Activated T-cell treated with anti-CD3 and anti-CD28 coated beads, Interleukin-2, amount 50 U/mL, for 4 hours (primary cell): ENCODE measurements at places on chromosomes 1 and 21. TPM values are rescaled to one million over a fixed set of nuclear protein-coding genes. Genes with fewer than 3 reads are reported as not detected.

- no peak for DNase-seq
Measured at GRCh38 chr1:56910441-56910985, 55.3 kb downstream of the C8B start.

- no peak for DNase-seq
Measured at GRCh38 chr1:92065042-92065441, 10.2 kb downstream of the SETSIP start.

- no peak for DNase-seq
Measured at GRCh38 chr21:44390886-44391285, 37.5 kb downstream of the TRPM2 start.

DNA sequence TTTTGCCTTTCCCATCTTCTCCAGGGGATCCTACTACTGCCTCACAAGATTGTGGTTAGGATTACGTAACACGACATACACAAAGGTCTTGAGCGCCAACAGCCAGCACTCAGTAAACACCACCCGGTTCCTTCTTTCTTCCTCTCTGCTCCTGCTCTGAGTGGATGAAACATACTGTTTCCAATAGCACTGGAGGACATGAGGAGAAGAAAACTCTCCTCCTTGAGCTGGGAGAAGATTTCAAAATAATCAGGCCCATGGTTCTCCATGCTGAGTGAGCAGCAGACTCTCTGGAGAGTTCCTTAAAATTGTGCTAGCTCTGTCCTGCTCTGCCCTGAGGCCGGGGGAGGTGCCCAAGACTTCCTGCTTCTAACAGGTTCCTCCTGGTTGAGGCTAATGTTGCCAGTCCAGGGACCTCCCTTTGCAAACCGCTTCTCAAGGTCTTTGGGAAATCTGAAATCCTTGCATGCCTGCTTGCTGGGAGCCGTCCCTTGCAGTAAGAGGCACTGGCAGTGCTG lies 29.4 kb upstream of the MX1 start:
- DNase-seq = no peak

DNA sequence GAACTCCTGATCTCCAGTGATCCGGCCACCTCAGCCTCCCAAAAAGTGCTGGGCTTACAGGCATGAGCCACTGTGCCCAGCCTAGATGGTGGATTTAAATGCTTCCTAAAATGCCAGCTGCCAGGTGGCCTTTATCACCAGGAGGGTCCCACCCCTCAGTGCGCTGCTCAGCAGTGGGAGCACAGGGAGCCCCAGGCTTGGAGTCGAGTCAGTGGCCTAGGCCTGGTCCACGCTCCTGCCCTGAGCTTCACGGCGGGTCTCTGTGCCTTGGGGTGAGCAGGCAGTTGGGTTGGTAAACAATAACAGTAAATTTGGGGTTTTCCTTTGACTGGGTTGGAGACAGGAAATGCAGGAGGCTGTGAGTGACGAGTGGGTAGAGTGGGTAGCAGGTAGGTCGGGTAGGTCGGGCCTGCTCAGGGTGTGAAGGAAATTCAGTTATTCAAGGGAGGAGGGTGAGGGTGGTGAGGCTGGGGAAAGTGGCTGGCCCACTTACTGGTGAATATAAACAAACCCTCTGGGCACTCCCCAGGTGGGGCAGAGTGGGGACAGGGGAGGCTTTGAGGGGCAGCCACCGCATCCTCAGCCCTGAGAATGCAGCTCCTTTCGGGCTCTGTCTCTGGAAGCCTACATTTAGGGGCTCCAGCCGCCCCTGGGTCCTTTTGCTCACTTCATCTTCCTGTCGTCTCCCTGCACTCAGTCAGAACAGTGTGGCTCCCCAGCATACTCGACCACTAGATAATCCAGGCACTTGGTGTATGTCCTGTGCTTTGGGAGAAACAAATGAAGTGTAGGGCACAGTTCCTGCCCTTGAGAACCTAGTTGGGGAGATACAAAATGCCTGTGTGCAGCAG lies 33.5 kb upstream of the IL19 start:
- peak; percentile 59 for DNase-seq

DNA sequence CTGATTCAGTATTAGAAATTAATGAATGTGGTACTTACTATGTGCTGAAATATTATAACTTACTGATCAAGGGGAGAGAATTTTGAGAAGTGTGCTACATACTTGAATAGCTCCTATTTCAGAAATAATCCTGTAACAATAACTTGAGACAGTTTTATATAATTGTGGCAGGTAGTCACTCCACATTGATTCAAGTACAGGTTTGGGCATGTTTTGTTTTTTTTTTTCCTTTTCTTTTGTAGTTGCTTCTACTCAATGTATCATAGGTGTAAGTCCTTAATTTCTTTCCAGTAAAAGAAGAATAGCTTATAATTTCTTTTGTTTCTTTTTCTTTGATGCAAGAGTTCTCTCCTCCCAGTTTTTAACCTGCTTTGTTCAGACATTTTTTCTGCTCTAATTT lies 86.1 kb upstream of the ADGRL2 start:
- DNase-seq = no peak

- DNase-seq = peak; percentile 36
Measured at GRCh38 chr1:25020851-25021590, 90.9 kb upstream of the RUNX3 start.

DNA sequence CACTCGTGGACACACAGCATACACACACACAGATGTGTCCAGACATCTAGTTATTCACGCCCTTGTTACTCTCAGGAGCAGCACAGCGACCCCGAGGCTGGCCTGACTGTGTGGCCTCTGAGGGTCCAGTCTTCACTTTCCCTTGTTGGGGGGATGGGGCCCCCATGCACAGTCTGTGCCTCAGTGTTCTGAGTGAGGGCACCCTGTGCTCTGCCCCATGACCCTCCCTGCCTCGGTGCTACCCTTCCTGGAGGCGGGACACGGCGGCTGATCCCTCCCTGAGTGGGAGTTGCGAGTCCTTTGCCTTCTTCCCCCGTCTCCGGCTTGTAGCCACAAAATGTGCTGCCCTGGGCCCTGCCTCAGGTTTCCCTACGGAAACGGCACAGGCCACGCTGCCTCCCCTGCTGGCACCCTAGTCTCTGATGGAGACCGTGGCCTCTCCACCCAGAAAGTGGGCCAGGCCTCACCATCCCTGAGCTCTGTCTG lies 8.6 kb downstream of the CSTB start:
- DNase-seq = no peak

- DNase-seq = no peak
Measured at GRCh38 chr1:203178821-203179666, 3.4 kb upstream of the MYBPH start.

DNA sequence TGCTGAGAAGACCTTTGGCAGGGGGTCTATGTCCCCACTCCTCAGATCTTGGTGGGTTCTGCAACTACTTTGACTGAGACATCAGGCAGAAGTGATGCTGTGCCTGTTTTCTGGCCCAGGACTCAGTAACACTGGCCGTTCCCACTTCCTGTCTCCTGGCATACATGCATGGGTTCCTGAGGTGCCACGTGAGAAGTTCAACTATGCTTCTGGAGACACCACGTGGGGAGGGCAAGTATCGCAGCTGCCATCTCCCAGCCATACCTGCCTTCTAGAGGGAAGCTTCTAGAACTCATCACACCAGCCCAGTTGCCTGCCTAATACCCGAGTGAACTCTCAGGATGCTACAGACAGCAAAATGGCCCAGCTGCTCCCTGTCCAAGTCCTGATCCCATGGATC lies 65.8 kb downstream of the TRABD2B start:
- no peak for DNase-seq

DNA sequence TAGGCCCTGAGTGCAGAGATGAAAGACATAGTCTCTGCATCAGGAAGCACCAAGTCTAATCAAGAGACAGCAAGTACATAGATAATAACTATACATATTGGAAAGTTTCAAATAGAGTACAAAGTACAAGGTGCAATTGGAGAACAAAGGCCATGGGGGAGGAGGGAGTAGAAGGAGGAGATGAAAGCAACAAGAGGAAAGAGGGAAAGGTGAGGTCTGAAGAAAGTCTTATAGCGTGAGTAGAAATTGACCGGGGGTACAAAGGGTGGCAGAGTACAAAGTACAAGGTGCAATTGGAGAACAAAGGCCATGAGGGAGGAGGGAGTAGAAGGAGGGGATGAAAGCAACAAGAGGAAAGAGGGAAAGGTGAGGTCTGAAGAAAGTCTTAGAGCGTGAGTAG lies 244.2 kb upstream of the JUN start:
- no peak for DNase-seq

DNA sequence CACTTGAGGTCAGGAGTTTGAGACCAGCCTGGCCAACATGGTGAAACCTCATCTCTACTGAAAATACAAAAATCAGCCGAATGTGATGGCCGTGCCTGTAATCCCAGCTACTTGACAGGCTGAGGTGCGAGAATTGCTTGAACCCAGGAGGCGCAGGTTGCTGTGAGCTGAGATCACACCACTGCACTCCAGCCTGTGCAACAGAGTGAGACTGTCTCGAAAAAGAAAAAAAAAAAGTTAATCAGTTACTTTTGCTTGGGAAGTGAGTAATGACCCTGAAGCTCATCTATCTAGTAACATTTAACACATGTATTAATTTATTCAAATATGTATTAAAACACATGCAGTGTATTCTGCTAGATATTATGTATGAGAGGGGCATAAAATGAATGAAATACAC lies 49.4 kb downstream of the ZNF326 start:
- no peak for DNase-seq

GRCh38 chr1:113283914-113284313 lies 106.4 kb upstream of the MAGI3 start:
- no peak for DNase-seq

DNA sequence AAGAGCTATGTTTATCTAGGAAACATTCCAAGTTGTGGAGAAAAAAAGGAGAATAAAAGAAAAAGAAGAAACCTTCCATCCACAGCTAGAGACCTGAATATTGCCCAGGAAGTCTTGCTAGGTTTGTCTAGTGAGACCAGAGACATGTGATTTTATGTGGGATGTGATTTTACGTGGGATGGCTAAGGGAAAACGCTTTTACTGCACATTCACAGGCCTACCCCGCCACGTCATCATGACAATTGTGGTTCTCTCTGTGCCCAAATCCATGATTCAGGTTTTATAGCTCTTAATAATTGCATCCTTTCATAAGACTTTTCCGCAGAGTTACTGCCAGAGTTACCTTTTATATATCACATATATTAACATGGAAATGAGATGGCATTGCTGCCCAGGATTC lies 86.4 kb upstream of the SSX2IP start:
- no peak for DNase-seq

GRCh38 chr1:225627304-225627947 lies 25.5 kb downstream of the ENAH start:
- DNase-seq = no peak

Gene RAD54L
- total RNA-seq = 24.5 TPM

Gene YARS1
- total RNA-seq = 304 TPM

Gene MCOLN2
- total RNA-seq = 67.7 TPM

Gene DRAXIN
- 0.05 TPM for total RNA-seq

Gene PPCS
- total RNA-seq = 47.5 TPM

Gene CFAP74
- not detected for total RNA-seq

Gene SPAG17
- not detected for total RNA-seq

Gene ADAMTSL4
- 0.19 TPM for total RNA-seq

Gene SH3BGR
- 2.5 TPM for total RNA-seq

Gene PDZK1
- total RNA-seq = 0.08 TPM

Gene PLEKHN1
- total RNA-seq = 1.6 TPM
